ENCODE measurements at places on chromosomes 12 and 14.

- DNase-seq, result no peak
Observed at GRCh38 chr12:49564686-49565405, 3.1 kb downstream of the MCRS1 start.

GRCh38 chr12:113254298-113254697, 33.0 kb downstream of the TPCN1 start:
- no peak for DNase-seq

- no peak for DNase-seq
Observed at GRCh38 chr12:30257618-30258017, 438.1 kb downstream of the IPO8 start.

DNA sequence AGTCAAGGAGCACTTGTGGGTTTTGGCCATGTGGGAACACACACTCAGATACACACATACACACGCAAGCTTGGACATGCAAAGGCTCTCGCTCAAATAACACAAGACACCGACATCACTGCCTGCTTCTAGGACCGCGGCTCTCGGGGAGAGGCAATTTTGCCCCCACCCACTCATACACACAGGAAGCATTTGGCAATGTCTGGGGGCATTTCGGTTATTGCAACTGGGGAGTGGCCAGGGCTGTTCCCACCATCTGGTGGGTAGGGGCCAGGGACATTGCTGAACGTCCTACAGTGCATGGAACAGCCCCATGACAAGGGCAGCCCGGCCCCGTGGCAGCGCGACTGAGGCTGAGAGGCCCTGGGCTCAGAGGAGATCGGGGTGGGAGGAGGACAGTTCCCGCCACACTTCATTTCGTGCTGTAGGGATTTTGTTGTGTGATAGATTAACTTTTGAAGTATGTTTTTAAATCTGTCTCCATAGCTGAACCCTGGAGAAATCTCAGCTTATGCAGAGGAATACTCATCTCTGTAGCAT, 35.6 kb downstream of the RIMBP2 start:
- DNase-seq, result no peak

- no peak for DNase-seq
Observed at GRCh38 chr14:67372833-67373232, 12.7 kb downstream of the EIF2S1 start.

DNA sequence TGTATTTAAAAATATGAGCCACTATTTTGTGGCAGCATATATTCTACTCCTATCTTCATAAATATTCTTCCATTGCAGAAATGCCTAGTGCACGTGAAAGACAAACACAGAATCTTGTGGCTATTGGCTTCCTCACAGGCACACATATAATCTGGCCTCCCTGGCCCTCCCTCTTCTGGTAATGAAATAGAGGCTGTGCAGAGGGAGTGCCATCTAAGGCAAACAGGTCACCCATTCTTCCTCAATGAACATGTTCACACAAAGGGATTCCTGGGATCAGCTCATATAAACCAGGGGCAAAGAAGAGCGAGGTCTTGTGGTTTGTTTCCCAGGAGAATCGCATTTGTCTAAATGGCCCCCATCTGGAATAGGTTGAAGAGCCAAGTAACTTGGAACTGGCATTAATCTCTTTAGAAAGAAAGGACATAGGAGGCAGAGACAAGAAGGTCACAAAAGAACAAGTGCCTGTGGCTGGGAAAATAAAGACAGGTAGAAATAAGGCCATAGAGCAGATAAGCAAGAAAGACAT, 171.6 kb upstream of the PTPRQ start:
- DNase-seq, result no peak

DNA sequence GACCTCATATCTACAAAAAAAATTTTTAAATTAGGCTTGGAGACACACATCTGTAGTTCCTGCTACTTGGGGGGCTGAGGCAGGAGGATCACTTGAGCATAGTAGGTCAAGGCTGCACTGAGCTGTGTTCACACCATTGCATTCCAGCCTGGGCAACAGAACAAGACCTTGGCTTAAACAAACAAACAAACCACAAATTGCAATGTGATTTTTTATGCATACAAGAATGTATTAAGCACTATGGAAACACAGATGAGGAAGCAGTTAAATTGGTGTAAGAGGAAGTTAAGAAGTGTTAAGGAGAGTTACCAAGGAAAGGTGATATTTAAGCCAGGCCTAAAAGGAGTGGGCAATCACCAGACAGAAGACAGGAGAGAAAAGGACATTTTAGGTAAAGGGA, 83.6 kb upstream of the HECTD1 start:
- no peak for DNase-seq

DNA sequence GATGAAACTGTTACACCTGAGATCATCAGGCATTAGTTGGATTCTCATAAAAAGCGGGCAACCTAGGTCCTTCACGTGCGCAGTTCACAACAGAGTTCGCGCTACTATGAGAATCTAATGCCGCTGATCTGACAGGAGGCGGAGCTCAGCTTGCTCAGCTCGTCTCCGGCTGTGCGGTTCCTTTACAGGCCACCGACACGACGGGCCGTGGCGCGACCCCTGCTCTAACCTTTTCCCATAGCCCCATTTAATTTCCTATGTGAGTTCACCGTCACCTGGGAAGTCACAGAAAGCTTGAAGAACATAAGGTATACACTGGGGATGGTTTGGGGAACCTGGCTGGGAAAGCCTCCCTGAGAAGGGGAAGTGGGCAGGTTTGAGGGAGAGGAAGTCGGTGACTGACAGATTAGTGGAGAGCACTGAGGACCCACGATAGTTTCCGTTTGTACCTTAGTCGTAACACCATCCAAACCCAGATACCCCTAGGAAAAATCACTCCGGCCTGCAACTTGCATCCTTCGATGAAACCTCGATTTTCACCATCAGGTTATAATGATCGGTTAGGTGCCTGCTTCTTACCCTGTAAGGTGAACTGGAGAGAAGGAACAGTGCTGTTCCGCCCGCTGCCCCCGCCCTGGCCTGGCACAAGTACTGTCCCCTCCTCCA, 2.8 kb upstream of the AAAS start:
- no peak for DNase-seq

DNA sequence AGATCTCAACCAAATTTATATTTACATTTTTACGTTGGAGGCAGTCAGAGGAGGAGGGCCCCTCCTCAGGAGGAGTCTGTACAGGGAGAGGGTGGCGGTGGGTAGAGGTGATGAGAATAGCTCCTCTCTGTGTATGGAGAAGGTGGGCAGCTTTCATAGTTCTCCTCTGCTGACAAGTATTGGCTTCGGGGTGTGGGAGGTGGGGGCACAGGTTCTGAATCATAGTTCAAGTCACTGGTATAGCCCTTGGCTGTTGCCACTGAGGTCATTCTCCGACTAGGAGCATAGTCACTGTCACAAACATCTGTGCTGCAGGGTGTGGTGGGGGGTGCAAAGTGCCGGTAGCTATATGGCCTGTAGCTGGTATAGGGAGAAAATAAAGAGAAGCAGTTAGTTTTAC, 50.3 kb downstream of the BCL2L14 start:
- no peak for DNase-seq

GRCh38 chr14:53226553-53226952, 73.4 kb upstream of the DDHD1 start:
- no peak for DNase-seq

- DNase-seq, result no peak
Observed at GRCh38 chr14:23450379-23450778, 14.9 kb upstream of the MYH7 start.

DNA sequence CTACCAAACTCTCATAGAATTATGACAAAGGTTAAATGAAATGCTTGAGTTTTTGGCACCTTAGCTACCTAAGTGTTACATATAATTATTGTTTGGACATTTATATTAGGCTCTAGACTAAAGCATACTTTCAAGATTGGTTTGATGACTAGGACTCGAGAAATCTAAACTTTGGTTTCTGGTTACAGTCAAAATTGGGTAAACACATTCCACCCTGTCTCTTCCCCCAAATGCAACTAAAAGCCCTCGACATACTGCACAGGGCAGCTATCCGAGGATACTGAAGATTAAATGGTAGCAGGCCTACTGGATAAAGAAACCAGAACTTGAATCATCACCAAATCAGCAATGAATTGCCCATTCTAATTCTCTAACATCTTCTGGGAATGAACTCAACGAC, 369.1 kb downstream of the PRKD1 start:
- DNase-seq, result no peak

DNA sequence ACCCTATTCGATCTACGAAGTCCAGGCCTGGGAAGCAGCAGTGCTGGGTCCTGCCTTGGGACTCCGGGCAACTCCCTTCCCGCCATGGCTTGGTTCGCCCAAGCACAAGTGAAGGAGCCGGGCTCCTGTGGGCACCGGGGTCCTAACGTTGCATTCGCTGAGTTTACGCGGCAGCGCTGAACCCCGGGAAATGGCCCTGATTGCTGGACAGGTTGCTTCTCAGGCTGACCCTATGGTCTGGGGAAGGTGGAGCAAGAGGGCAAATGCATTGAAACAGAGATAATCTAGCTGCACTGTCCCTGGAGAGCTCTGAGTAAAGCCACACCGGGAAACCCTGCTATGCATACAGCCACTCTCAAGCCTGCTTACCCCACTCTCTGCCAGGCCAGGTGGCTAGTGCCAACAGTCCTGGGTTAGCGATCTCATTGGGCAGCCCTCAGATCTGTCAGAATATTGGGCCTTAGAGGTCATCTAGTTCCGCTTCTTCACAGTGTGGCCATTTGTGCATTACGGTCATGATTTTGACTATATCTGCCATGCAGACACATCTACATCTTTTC, 11.3 kb downstream of the SYNE3 start:
- no peak for DNase-seq

DNA sequence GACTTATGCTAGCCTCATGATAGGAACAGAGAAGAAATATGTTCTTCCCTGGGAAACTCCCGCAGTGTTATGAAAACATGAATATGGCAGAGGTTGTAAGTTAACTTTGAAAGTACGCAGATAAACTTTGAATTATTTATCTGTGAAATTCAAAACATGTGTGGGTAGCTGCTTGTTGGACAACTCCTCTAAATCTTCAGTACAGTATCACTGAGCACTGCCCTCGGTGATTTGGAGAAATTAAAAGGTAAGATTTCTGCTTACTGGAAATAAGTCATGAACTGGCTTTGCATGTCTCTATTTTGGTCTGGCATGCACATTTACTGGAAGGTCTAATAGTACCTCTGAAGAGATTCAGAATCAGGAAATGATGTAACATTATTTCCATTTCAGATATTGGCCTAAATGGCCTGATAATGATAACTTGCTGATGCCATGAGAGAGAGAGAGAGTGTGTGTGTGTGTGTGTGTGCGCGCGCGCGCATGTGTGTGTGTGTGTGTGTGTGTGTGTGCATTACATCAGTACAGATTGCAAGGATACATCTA, 1441.9 kb upstream of the FLRT2 start:
- DNase-seq, result no peak

- DNase-seq, result no peak
Observed at GRCh38 chr12:106127338-106128126, 11.2 kb downstream of the NUAK1 start.

- DNase-seq, result no peak
Observed at GRCh38 chr12:114163771-114164170, 197.6 kb upstream of the RBM19 start.

DNA sequence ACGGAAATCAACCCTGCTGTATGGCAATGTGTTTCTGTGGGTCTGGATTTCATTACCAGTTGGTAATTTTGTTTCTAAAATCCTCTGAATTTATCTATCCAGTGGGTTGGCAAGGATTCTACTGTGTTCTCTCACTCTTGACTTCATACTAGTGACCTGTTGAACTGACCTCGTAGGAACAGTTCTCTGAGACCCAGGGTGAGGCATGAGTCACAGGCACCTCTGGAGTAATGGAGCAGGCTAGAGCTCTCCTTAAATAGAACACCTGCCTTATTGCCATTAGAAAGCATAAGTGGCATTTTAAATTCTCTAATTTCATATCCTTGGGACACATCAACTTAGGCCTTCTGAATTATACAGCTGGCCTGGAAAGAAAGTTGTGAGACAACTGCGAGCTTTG, 258.3 kb upstream of the NAV3 start:
- DNase-seq, result no peak

DNA sequence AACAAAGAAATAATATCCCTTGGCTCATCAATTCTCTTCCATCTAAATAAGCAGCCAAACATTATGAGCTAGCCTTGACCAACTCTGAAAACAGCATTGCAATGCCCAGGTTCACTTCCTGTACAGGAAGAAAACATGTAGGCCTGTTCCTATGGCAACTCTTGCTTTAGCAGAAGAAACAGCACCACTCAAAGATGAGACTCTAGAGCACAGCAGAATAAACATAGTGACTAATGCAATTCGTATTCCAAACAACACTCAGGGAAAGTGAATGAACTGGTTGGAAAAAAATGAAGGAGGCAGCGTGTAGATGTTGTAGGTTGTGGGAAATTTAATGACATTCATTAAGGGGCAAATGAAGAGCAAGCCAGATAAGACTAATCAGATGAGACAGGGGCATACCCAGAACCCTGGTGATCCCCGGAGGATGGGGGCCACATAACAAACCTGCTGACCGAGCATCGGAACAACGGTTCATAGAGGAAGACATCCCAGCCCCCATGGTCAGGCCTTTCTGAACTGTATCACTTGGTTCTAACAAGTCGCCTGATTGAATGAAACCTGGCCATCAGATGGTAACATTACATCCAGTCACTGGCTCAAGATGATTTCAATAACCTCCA, 9.0 kb downstream of the ARHGDIB start:
- no peak for DNase-seq

GRCh38 chr14:33611405-33612196, 339.3 kb downstream of the EGLN3 start:
- no peak for DNase-seq

- no peak for DNase-seq
Observed at GRCh38 chr14:58643366-58643765, 5.6 kb downstream of the DACT1 start.

DNA sequence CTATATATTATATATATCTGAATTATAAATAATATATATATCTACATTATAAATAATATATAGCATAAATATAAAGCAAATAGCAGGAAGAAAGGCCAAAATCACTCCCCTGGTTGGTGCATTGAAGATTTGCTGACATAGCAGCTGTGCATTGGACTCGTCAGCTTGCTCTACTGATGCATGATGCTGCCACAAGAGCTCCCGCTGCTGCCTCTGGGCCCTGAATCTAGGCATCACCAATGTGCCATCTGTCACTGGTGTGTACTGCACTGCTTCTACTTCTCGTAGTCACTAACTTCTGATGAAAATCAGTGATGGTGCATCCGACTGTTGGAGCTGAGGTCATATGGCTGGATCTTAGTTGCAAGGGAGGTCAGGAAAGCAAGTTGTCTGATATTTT, 205.0 kb downstream of the ADAMTS20 start:
- DNase-seq, result no peak

DNA sequence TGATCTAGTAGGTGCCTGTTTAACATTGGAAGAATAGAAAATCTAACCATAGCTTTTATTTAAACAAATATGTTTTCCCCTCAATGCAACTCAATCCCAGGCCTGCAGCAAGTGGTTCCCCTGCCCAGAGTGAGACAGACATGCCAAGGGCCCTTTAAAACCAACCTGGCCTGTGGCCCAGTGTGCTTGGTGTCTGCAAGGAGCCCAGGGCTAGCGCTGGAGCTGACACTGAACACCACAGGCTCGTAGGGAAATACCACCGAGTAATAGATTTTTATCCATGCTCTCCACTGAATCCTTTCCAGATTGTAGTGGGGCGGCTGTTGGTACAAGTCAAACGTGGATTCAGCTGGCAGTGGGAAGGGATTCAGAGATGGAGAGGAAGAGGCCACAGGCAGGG, 95.6 kb upstream of the NRXN3 start:
- DNase-seq, result no peak

Data from stimulated activated CD4-positive, alpha-beta T cell treated with anti-CD3 and anti-CD28 coated beads, Interleukin-1b, Interleukin-23, amount 100 ng/mL, for 1 hour (primary cell).